K562 (cell line): ENCODE measurements at places on chromosomes 2 and 18. TPM values are rescaled to one million over a fixed set of nuclear protein-coding genes. Genes with fewer than 3 reads are reported as not detected.

SATB2 gene
- 34.0 and 34.3 TPM in 2 replicates for total RNA-seq

IL18RAP gene
- 4.4 and 5.2 TPM in 2 replicates for total RNA-seq

OR6B3 gene
- total RNA-seq, result not detected in 2 replicates

CRIM1 gene
- total RNA-seq, result 0.24 and 0.27 TPM in 2 replicates

LRRC30 gene
- total RNA-seq, result not detected in 2 replicates

LYG2 gene
- not detected in 2 replicates for total RNA-seq

NETO1 gene
- not detected in 2 replicates for total RNA-seq

ICA1L gene
- total RNA-seq, result 0.74 and 1.4 TPM in 2 replicates

USP34 gene
- 67.8 and 73.6 TPM in 2 replicates for total RNA-seq

COLEC11 gene
- 2.9 and 4.3 TPM in 2 replicates for total RNA-seq

LYPD6B gene
- not detected in 2 replicates for total RNA-seq

DYSF gene
- 0.80 and 0.87 TPM in 2 replicates for total RNA-seq

CPO gene
- not detected in 2 replicates for total RNA-seq

SIX3 gene
- total RNA-seq, result not detected in 2 replicates

CDH7 gene
- total RNA-seq, result not detected in 2 replicates

CRYGD gene
- total RNA-seq, result not detected in 2 replicates

LBH gene
- 9.5 and 12.1 TPM in 2 replicates for total RNA-seq

CAPN14 gene
- total RNA-seq, result not detected in 2 replicates

MATN3 gene
- not detected in 2 replicates for total RNA-seq

VPS4B gene
- total RNA-seq, result 14.3 and 14.7 TPM in 2 replicates

MALL gene
- total RNA-seq, result 0.24 and 0.27 TPM in 2 replicates

ARHGAP25 gene
- total RNA-seq, result 9.8 and 13.2 TPM in 2 replicates

NEURL3 gene
- total RNA-seq, result not detected in 2 replicates

RIT2 gene
- not detected in 2 replicates for total RNA-seq

KCNIP3 gene
- 0.04 TPM in 1 of 2 replicates, not detected in the other for total RNA-seq

LIMS2 gene
- 0.11 and 0.22 TPM in 2 replicates for total RNA-seq

CRACDL gene
- total RNA-seq, result not detected in 2 replicates

NOL4 gene
- total RNA-seq, result not detected in 2 replicates

GPBAR1 gene
- not detected in 2 replicates for total RNA-seq

GREB1L gene
- total RNA-seq, result 0.11 TPM in 1 of 2 replicates, not detected in the other

PDE1A gene
- 0.49 and 0.64 TPM in 2 replicates for total RNA-seq

ALKAL2 gene
- not detected in 2 replicates for total RNA-seq

LCT gene
- 0.04 TPM in 1 of 2 replicates, not detected in the other for total RNA-seq

CD207 gene
- total RNA-seq, result not detected in 2 replicates

CDK15 gene
- not detected in 2 replicates for total RNA-seq

ASB1 gene
- total RNA-seq, result 35.5 and 37.7 TPM in 2 replicates
